ENCODE measurements at places on chromosomes 7 and 10.

DNA sequence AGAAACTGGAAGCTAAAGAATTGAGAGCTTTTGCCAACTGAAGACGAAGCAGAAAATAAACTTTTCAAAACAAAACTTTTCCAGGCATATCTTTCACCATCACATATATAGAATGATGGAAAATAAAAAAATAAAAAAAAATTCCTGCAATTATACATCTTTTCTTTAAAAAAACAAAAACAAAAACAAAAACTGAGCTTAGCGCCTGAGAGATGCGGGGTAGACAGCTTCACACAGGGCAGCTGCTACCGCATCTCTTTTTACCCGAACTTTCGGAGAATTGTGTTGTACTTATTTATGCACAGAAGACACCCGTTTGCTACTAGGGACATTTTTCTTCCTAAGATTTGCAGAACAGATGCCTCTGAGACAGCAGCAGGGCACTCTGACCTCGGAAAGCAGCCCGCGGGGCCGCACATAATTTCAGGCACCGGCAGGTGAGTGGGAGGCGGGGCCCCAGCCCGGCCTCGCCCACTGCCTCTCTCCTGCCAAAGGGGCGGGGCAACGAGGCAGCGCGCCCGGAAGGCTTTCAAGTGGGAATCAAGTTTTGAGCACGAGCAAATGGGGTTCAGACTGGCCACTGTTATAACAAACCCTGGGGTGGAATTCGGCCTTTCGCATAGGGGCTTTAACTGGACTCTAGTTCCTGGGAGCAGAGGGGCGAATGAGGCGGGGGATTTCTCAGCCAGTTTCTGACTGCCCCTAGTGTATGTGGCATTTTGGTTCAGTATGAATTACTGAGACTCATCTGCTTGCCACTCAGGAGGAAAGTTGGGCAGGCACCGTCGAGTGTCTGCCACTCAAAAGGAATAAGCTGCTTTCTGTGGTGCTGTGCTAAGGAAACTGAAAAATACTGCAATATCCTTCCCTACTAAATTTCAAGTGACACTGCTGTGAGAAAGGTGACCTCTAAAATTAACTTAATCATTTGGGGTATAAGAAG is 18.5 kb upstream of the FAM133B start:
- no peak for DNase-seq

DNA sequence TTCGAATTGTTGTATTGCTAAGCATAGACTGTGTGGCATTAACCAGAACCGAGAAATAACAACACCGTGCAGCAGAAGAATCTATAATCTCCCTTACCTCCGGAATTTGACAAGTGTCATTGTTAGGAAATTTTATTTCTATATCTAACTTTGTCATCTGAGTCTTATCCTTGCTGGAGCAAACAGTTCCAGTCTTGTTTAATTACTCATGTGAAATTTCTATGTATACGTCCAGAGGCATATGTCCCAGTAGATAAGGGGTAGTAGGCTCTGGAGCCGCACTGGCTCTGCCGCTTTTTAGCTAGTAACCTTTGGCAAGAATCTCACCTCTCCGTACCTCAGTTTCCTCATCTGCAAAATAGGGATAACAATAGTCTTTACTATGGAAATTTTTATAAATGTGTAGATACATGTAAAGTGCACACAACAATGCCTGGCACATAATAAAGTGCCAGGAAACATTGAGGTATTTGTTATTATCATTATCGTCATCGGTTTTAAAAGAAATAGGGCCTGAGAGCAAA is 228.6 kb downstream of the VTI1A start:
- no peak for DNase-seq

DNA sequence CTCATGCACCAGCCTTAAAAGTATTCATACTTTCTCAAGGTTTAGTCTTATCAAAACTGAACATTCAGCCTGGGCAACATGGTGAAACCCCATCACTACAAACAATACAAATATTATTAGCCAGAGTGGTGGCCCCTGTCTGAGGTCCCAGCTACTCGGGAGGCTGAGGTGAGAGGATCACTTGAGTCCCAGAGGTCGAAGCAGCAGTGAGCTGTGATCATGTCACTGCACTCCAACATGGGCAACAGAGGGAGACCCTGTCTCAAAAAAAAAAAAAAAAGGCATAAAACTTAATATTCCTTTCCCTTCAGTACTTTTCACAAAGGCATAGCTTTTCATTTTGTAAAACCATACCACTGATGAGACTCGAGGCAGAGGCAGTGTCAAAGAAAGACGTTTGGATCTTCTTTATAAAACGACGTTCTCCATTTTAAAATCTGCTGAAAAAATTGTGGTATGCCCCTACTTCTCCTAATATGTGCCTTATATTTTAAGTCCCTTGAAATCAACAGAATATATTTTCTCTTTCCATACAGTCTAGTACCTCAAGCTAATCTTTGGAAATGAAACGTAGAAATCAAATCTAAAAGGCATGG is 1.9 kb downstream of the NSUN6 start:
- DNase-seq: no peak

DNA sequence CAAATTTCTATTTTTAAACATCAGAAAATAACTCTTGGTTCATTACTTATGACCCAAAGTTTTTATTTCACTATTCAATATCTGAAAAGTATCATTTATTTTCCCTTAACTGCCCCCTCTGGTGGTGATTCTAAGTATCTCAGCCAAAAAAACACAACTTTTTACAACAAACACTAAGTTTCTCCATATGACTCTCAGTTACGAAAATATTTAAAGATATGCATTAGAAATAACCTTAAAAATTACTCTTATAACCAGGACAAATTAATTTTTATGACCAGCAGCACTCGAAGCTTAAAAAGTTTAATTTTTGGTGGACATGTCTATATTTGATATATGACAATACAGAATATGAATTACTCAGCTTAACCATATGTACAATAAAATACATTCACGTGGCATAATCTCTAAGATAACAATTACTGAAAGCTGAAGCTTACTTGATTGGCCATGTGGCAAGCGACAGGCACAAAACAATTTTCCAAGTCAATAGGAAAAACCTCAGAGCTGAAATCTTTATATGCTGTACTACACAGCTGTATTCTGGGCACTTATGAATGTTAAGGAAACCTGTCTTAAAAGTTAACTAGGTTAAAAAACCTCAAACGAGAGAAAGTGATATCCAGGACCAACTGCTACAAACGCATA is 2.3 kb downstream of the HNRNPA2B1 start:
- no peak for DNase-seq

GRCh38 chr10:73506491-73506890 is 10.7 kb upstream of the PPP3CB start:
- no peak for DNase-seq

DNA sequence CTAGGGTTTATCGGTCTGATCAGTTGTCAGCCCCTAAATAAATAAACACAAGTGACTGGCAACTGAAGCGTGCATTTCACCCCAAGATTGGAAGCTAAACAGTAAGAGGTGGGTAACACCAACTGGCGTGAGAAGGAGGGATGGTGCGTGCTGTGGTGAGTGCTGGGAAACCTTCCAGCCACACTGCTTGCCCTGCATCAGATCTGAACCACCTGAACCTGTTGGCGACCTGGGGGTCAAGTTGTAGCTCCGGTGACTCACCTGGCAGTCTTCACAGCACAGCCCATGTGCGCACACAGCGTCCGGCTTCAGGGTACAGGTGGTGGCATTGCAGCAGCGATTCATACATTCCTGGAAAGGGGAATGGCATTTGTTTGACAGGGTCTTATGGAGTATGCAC is 170.1 kb downstream of the FANK1 start:
- no peak for DNase-seq

- DNase-seq: peak; percentile 9
These were observed 238.4 kb downstream of the DIP2C start for GRCh38 chr10:451021-451471.

- no peak for DNase-seq
These were observed 24.3 kb upstream of the KCNIP2 start for GRCh38 chr10:101867931-101868330.

All from stimulated activated CD4-positive, alpha-beta T cell treated with anti-CD3 and anti-CD28 coated beads, Interleukin-1b, Interleukin-23, amount 100 ng/mL, for 1 hour (primary cell).